ENCODE measurements at places on chromosomes 3 and 15.

DNA sequence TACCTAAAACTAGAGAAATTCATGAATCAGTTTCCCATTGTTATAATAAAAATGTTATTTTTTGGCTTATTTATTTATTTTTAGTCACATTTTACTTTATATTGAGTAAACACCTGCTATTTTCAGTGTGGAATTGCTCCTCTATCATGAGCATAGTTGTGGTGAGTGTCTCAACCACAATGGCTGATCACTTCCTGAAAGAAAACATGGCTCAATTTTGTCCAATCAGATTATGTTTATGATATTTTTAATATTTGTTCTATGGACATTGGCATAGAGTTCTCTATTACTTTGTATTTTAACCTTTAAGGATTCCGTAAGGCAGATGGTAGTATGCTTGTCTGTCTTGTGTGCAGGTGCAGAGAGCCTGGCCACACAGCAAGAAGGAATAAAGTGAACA, 16.2 kb upstream of the GRM7 start:
- no peak for DNase-seq

DNA sequence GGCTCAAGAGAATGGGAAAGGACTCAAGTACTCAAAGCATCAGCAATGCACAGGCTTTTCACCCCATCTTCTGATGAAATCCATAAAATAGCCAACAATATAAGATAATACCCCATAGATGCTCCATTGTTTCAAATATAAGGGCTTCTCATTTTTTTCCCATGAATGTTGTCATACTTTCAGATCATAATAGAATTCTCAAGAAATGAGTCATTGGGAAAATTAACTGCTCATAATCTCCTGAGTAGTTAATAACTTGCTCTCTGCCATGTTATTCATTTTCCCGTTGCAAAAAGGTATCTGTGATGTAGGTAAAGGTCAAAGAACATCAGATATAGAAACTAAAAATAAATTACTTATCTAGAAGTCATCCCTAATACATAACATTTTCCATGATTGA, 121.9 kb downstream of the NSUN3 start:
- no peak for DNase-seq

DNA sequence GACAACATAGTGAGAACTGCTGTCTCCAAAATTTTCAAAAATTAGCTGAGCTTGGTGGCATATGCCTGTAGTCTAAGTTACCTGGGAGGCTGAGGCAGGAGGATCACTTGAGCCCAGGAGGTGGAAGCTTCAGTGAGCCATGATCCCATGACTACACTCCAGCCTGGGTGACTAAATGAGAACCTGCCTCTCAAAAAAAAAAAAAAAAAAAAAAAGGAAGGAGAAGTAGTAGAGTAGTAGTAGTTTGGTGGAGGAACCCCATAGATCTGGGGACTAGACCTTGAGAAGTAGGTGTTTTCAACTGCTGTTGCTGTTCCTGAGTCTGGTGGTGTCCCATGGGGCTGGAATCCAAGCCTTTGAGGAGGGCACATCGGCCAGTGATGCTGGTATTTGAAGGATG, 38.4 kb upstream of the UBE2E2 start:
- no peak for DNase-seq

GRCh38 chr15:96125721-96126415, 204.6 kb upstream of the NR2F2 start:
- DNase-seq: no peak

DNA sequence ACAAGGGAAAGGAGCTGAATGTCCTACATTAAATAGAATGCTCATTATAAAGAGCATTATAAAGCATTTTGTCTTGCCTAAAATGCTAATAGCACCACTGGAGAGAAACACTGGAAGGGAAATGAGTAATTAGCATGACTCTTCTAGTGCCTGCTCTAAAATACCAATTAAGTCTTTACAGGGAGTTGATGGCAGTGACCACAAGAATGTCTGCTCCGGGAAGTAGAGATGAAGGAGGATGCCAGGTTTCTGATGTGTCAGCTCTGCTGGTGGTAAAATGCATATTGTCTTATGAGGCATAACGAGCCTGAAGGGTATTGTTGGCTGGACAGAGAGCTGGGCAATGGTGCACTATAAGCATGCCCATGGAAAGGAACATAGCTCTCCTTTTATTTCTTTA, 49.5 kb downstream of the MYLK start:
- DNase-seq: no peak

- no peak for DNase-seq
Measured at GRCh38 chr3:140019946-140020345, 85.0 kb downstream of the CLSTN2 start.

GRCh38 chr15:92681141-92681631, 25.6 kb upstream of the FAM174B start:
- no peak for DNase-seq

DNA sequence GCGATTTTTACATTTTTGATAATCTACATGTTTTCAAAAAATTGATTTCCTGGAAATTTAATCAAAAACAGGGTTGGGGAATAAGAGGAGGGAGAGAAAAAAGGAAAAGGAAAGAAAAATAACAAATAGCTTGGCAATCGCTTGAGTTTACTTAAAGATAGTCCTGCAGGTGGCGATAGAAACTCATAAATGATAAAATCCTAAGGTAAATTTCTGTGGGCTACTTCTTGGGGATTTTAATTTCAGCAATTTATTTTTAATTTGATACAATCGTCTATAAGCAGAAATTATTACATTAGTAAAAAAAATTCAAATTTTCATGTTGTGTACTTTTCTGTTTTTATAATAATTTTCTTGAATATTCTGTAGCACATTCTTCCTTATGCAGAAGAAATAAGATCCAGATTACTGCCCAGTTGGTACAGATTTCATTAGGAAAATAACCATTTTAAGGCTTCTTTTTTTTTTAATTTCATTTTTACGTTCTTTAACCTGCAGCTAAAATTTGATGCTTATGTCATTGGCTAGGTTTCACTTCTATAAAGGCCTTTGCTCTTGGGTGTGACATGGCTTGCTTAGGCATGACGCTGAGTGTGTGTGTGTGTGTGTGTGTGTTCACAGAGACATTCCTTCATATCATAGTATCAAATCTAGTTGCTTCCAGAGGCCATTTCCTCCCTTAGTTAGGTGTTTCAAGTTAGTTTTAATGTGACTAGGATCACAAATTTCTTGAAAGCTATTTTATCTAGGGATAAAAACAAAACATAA, 181.8 kb downstream of the MCTP2 start:
- DNase-seq: no peak

GRCh38 chr3:57397175-57398026, 104.9 kb upstream of the ASB14 start:
- DNase-seq: no peak

GRCh38 chr15:69132977-69133861, 27.2 kb upstream of the GLCE start:
- no peak for DNase-seq

DNA sequence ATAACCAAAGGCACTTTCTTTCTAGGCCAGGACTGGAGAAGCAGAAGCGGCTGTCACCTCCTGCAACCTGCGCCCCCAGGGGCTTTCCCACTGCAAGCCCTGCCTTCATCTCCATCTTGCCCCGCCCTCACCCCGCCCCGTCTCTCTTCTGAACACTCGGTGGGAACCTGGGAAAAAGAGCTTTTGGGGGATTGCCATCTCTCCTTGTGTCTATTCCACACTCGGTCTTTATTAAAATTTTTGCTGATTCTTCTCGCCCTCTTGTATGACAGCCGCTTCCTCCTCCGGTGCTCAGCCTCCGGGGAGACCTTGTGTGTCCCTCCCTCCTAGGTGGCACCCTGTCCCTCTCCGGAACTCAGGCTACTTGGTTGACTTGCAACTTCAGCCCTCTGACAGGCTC, 41.9 kb upstream of the SPESP1 start:
- no peak for DNase-seq

DNA sequence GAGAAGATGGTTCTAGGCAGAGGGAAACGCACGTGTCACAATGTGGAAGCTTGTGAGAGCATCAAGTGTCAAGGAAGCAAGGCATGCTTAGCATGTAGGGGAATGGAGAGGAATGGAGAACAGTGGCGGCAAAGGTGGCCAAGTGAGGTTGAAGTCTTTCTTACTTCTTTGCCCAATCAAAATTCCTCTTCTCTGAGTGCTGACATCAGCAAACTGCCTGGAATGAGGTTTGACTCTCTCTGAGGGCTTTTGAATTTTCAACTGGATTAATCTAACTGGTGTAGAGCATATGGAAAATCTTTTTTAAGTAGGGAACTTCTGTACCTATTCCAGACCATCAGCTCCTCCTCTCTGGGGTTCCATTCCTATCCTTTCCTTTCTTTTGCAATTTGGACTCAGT, 61.9 kb upstream of the BNC1 start:
- DNase-seq: no peak

DNA sequence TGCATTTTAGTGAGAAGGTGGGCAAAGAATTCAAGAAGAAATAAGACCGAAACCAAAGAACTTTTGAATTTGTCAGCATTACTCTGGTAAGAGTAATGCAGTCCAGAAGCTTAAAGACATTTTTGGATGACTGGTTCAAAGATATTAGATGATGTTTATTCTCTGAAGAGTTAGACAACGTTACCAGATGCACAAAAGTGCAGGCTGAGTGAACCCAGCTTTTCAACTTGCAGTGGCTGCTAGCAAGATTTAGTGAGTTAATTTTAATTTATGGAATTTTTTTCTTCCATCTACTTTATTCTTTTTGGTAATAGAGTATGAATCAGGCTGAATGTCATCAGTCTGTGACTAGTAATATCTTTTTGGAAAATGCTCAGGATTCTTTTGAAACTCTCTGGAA, 267.3 kb upstream of the AZI2 start:
- DNase-seq: no peak

DNA sequence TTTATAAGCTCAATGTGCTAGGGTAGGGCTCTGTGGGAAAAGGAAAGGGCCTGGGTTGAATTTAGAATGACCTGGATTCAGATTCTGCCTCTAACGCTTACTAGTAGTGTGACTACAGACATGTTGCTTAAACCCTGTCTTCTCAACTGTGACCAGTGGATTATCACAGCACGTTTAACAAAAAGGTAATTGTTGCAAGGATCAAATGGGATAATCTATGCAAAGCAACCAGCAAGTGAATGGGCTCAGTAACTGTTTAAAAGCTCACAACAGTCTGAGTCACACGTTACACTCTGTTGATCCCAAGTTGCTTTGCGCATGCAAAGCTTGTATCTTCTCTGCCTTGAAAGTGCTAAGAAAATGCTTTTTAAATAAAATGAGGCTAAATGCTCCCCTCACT, 236.5 kb downstream of the IL20RB start:
- DNase-seq: no peak

DNA sequence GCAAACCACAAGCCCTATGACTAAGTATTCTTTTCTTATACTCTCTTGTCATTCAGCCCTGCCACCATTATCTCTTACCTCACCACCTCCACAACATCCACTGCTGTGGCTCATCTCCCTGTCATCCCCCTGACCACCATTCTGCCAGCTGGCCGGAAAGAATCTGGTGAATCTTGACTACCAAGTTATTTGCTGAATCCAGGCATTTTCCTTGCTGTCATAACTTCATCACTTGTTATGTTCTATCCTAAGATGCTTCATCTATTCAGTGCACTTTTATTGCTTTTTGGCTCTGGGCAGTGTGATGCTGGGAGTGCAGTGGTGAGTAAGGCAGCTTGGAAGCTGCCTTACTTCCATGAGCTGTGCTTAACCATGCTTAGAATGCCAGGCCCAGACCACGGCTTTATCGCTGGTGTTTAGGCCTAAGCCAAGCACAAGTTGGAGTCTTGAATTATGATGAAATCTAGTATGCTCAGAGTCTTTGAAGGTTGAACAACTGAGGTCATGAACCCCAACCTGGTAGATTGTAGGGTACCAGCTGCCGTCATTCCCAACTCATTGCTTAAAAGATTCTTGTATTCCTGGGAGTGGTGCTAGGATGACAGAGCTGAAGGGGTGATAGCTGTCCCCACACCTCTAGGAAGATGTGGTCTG, 27.0 kb upstream of the APH1B start:
- DNase-seq: no peak

GRCh38 chr15:31257286-31257685, 69.3 kb upstream of the KLF13 start:
- DNase-seq: no peak

- no peak for DNase-seq
Measured at GRCh38 chr15:57582090-57582489, 9.6 kb upstream of the MYZAP start.

DNA sequence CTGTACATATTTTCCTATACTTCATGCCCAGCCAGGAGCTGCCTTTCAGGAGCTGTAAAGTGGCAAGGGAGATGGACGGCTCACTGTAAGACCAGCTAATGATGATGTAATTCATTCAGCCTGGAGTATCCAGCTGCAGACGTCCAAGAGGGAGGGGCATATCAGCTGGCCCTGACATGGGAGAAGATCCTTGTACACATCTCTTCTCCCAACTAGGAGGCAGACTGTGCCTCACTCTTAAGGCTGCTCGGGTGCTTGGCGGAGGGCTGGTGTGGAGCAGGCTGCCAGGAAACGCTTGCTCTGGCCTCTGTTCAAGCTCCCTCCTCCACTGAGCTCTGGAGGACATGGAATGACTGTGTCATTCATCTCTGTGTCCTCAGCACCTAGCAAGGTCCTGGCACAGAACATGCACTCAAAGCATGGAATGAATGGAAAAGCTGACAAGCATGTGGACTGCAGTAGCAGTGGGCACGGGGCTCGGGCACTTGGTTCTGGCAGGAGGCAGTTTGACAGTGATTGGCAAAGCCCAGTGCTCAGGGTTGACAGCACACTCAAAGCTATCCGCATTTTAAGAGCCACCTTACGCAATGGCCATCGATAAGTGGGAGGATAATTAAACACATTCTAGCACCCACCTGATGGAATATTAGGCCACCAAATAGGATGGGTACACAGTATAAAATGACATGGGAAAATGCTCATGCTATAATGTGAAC, 72.4 kb downstream of the TBC1D2B start:
- no peak for DNase-seq

GRCh38 chr15:63818191-63818590, 15.6 kb downstream of the HERC1 start:
- no peak for DNase-seq

GRCh38 chr3:76753599-76753998, 286.3 kb upstream of the ROBO2 start:
- no peak for DNase-seq

DNA sequence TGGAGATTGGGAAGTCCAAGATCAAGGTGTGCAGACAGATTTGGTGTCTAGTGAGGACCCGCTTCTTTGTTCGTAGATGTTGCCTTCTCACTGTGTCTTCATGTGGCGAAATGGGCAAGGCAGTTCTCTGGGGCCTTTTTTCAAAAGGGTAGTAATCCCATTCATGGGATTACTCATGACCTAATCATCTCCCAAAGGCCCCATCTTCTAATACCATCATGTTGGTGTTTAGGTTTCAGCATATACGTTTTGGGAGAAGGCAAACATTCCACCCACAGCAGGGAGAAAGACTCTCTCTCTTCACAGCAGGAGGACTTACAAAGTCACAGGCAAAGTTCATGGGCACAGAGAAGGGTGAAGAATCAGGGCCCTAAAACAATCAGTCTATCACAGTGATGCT, 252.1 kb downstream of the RPLP1 start:
- no peak for DNase-seq

- no peak for DNase-seq
Measured at GRCh38 chr3:177106184-177106583, 91.1 kb downstream of the TBL1XR1 start.

GRCh38 chr15:45866616-45867015, 231.8 kb downstream of the SQOR start:
- DNase-seq: no peak

GRCh38 chr15:49421991-49422390, 1.1 kb upstream of the FGF7 start:
- no peak for DNase-seq

Data from stimulated activated CD8-positive, alpha-beta memory T cell treated with anti-CD3 and anti-CD28 coated beads, Interleukin-7, amount 100 ng/mL, for 1 hour (primary cell).